ENCODE measurements at places on chromosomes 2 and 18.

DNA sequence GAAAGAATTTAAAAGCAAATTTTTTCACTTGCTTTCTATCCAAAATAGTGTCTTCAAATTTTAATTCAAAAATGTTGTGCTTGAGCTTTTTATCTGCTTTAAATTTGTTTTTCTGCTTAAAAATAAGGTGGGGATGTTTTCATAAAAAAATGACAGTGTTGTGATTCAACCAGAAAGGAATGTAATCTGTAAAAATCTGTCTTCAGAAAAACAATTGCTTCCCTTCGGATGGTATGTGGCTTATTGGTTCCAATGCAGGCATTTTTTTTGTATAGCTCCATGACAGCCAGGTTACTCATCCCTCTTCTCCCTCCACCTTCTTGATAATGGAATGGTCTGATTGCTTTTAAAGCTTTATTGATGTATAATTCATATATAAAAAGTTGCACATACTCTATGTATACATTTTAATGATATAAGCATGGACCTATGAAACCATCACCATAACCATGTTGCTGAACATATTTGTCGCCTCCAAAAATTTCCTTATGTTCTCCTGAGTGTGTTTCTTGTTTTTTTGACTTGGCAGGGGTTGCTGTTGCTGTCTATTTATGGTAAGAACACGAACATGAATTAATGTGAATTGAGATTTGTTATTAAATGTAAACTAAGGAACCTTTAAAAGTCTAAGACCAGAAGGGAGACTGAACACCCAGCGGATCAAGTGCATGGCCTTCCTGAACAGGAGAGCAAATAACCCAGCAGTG lies 363.7 kb upstream of the SPHKAP start:
- DNase-seq: no peak

DNA sequence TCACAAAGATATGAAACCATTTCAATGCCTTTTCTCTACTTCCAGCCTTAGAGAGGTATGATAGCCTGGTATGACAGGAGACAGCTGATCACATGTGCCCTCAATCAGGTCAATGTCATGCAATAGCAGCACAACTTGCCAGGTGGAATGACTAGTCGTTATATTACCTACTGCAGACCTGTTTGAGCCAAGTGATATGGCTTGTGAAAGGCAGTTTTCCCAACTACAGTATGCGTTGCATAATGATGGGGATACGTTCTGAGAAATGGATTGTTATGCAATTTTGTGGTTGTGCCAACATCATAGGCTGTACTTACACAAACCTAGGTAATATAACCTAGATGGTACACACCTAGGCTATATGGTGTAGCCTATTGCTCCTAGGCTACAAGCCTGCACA lies 262.8 kb downstream of the ICOS start:
- no peak for DNase-seq

- DNase-seq: no peak
Observed at GRCh38 chr2:162084536-162084935, 10.5 kb upstream of the DPP4 start.

DNA sequence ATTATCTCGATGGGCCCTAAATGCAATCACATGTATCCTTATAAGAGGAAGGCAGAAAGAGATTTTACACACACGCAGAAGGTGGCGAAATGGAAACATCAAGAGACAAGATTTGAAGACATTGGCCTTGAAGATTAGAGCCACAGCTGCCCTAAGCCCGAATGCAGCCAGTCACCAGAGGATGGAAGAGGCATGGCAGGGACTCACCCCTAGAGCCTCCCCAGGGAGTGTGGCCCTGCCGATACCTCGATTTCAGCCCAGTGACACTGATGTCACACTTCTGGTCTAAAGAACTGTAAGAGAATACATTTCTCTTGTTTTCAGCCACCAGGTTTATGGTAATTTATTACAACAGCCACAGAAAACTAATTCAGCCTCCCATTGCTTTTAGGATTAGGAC lies 17.4 kb downstream of the TTC39C start:
- DNase-seq: no peak

All from NCI-H1930 (cell line).